ENCODE measurements at places on chromosomes 2 and 18.

DNA sequence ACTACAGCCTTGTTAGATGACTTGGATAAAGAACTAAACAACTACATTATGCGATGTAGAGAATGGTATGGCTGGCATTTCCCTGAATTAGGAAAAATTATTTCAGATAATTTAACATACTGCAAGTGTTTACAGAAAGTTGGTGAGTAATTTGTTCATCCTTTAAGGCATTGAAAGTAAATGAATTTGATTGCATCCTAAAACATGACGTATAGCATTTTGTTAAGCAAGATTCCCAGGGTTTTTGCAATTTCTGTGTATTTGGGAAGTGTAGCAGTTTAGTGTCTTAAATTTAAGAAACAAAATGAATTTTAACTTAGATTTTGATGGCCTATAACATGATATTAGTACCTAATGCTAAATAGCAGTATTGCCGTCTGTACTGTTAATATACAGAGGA, 24.8 kb downstream of the NOP58 start:
- DNase-seq: no peak

DNA sequence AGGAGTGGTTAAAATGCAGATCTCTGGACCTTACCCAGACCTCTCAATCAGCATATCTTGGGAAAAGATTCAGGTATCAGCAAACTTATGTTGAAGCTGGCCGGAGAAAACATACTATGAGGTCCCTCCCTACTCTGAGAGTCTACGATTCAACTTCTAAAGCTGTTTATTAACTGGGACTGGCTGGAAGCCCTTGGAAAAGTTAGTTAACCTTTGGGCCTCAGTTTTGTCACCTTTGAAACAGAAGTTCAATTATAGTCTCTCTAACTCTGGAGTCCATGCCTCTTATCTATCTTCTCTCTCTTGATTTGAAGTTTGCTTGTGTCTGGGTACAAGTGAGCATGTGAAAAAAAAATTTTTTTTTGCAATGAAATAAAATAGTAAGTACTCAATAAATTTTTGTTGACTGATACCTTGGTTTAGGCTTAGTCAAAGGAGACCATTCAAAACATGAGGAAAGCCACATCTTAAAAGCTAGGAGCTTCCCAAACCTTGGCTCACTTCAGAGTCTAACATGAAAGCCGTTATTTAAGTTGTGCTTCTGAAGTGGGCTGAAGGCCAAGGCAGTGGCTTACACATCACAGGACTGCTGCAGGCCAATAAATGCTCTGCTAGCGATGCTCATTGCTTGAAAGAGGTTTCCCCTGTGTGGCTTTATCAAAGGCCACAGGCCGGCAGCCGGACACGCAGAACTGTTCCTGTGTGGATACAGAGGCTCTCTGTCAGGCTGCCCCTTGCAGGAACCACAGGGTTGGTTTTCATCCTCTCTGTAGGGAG, 110.6 kb upstream of the FAM136A start:
- no peak for DNase-seq

DNA sequence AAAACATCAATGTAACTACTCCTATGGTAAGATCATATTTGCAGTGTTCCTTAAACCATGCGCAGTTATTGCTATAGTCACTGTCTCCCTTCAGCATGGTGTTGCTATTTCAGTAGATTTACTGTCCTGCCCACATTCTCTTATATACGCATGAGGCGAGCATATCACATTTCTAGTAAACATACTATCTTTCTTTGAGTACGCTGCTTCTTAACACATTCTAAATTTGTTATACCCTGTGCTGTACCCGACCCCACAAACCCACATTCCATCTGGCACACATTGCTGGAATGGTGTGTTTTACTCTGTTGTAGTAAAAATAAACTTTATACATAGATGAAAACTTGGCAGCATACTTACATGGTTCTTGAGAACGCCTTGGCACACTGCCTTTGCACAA, 163.3 kb downstream of the QPCT start:
- no peak for DNase-seq

- no peak for DNase-seq
Observed at GRCh38 chr2:221389421-221389820, 182.7 kb downstream of the EPHA4 start.

DNA sequence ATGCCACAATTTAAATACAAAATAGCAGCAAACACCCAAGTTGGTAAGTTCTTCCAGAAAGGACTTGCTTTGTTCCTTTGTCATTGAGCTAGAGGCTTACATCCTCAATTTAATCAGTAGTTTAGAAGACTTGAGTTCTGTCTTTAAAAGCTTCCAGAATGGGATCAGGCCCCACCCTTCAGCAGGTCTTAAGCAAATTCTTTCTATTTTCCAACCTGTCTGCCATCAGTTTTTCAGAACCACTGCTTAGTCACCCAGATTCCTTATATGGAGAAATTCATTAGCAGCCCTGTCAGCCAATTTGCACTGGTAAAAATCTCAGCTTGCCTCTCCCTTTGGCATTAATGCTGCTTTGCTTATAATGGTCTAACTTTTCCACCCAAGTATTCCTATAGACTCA, 263.6 kb upstream of the HNMT start:
- DNase-seq: no peak

- DNase-seq: no peak
Observed at GRCh38 chr2:17940091-17940630, 61.7 kb downstream of the KCNS3 start.

GRCh38 chr18:59101830-59102414, 37.8 kb upstream of the SEC11C start:
- DNase-seq: no peak

DNA sequence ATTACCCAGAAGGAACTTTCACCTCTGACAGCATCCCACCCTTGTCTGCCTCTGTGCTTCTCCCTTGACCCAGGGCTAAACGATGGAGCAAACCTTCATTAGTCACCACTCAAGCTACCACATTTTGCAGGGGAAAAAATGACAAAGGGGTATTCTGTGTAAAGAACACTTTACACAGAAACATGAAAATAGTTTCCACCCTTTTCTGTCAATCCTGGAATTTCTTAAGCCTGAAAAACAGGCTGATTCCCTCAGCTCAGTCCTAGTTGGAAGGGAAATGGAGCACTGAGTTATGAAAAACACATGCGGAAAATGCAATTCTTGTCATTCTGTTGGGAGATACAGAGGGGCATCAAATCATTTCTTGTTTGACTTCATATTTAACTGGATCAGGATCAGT, 175.0 kb upstream of the HNRNPA3 start:
- no peak for DNase-seq

DNA sequence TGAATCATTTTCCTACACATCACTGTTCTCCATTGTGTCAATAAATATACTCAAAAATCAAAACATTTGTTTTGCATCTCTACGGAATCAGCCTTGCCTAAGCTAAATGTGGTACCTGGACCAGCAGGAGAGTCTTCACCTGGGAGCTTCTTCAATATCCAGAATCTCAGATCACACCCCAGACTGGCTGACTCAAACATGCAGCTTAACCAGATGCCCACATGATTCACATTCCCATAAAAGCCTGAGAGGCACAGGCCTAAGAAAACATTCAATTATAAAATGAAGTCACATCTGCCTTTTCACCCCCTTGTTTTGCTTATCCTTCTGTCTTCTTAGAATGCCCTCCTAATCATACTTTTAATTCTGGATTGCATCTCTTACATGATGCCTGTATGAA, 1045.5 kb upstream of the NXPH2 start:
- no peak for DNase-seq

DNA sequence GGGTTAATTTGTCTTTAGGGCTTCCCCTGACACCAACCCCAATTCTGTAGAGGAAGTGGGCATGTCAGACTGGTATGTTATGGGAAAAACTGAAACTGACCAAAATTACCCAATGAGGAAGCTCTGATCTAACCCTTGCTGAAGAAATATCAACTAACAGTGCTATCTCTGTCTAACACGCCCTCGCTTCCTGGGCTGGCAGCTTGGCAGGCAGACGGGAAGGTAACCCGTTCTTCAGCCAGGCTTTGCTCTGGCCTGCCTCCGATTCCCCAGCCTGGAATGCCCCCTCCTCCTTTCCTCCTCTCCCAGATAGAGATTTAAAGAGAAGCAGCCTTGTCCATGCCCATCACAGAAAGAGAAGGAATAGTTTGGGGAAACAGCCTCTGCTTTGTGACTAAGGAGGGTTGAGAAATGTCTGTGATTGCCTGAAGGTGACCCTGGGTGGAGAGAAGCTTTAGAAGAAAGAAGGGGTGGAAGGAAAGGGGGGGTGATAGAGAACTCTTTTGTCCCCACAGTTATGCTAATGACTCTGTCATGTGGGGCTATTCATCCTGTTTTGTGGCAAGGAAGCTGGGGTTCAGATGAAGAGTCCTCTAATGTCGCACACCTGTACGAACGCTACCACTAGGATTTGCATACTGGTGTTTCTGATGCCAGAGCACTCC, 15.4 kb downstream of the HK2 start:
- no peak for DNase-seq

GRCh38 chr18:3451183-3451988, 1.4 kb downstream of the TGIF1 start:
- peak; percentile 81 for DNase-seq

DNA sequence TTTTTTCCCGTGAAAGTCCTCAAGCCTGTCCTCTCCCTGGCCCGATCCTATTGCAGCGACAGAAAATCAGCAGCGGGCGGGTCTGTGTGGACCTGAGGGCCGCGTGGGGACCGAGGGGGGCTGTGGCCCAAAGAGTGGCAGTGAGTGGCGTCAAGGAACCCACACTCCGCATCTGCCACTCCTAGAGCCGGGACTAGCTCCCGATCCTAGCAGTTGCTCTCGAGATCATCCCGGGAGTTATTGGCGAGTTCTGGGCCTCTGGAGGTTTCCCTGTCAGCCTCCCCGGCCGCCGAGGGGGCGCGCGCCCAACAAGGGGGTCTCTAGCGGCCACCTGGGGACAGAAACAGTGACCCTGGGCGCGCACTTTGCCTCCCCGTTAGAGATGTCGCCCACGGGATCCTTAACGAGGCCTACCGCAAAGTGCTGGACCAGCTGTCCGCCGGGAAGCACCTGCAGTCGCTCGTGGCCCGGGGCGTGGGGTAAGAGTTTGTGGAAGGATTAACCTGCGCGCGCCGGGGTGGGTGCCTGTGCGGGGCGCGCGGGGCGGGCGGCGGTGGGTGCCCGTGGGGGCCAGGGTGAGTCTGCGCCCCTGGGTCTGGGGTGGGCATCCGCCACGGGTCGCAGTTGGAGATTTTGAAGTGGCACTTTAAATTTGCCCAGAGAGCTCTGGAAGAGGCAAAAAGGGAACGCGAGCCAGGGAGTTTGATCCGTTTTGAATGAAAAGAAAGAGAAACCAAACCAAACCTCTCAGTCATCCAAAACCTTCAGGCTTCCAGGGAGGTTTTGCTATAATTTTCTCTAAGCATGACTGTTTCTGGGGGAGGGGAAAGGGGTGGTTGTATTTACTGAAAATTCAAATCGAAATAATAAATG, 3.5 kb downstream of the ADCYAP1 start:
- no peak for DNase-seq

- no peak for DNase-seq
Observed at GRCh38 chr18:74990563-74991081, 218.3 kb downstream of the PTGR3 start.

DNA sequence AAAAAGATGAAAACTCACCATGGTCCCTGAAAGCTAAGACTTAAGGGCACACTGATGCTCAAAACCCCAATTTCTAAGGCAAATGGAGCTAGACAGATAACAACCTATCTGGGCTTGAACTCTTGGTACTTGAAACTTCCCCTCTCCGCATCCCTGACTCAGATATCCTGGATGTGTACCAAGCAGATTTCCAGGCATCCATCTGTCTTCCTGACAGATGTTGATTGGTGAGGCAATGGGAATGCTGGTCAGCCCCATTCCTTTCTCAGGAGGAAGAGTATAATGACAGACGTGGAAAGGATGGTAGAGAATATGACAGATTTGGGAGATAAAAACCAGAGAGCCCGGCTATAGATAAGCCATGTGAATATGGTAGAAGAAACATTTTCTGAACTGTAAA, 69.2 kb downstream of the ADD2 start:
- no peak for DNase-seq

DNA sequence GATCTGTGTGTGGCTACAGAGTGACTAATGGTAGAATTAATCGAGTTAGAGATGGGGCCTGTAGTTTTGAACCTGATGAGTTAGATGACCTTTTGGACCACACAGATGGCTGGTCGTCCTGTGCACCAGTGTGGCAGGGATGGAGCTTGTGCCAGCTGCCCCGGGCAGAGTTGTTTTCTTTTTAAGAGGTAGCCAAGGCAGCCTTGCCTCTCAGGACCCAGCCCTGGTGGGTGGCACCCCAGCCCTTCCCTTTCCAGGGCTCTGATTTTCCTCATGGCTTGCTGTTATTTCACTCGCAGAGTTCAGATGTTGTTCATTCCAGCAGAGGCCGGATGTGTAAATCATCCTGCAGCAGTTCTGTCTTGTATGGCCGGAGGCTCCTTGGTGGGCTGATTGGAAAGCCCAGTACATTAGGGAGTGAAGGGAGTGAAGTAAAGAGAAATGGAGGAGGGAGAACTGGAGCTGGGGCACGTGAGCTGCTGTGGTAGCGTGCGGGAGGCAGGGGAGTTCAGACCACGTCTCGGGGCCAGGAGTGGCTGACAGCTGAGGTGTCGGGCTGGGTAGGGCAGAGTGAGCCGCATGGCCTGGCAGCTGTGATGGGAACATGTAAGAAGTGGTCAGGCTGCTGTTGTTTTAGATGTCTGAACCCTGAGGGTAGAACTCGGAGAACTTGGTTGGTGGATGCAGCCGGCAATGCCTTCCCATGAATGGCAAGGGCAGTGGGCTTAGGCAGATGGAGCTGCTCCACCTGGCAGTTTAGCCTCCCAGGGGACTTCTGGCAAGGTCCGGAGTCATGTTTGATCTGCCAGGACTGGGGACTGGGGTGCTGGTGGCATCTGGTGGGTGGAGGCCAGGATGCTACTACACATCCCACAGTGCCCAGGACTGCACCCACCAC, 28.8 kb downstream of the ASAP2 start:
- DNase-seq: peak; percentile 23

GRCh38 chr2:110126906-110127305, 11.3 kb upstream of the MALL start:
- no peak for DNase-seq

DNA sequence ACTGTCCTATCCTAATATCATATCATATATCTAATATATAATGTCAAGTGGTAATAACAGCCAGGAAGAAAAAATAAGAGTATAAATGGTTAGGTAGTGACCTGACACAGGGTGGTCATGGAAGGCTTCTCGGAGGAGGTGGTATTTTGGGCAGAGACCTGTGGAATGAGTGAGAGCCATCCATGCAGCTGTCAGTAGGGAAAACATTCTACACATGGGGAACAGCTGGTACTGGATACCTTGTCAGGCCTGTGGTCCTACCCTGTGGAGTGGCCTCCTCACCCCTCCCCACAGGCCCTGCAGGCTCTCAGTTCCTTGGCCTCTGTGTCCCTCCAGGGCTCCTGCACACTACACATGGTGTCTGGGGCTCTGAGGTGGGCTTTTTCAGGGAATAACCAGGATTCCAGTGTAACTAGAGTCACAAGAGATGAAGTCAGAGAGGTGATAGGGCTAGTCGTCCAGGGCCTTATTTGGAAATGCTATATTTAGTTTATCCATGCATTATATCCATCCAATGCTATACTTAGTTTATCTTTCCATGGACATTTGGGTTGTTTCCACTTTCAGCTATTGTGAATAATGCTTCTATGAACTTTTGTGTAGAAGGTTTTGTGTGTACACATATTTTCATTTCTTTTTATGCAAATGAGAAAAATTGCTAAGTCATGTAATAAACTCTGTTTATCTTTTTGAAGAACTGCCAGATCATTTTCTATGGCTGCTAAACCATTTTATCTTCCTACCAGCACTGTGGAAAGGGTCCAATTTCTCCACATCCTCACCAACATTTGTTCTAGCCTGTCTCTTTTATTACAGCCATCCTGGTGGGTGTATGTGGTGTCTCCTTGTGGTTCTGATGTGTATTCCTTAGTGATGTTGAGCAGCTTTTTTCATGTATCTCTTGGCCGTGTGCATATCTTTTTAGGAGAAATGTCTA, 75.6 kb downstream of the TPGS2 start:
- no peak for DNase-seq

Measured in SW 1271 (cell line).